Skeletal muscle cell (primary cell): ENCODE measurements at places on chromosomes 1 and 21.
A peak's percentile ranks its signal among the peaks of the same experiment; 100 is the strongest.

DNA sequence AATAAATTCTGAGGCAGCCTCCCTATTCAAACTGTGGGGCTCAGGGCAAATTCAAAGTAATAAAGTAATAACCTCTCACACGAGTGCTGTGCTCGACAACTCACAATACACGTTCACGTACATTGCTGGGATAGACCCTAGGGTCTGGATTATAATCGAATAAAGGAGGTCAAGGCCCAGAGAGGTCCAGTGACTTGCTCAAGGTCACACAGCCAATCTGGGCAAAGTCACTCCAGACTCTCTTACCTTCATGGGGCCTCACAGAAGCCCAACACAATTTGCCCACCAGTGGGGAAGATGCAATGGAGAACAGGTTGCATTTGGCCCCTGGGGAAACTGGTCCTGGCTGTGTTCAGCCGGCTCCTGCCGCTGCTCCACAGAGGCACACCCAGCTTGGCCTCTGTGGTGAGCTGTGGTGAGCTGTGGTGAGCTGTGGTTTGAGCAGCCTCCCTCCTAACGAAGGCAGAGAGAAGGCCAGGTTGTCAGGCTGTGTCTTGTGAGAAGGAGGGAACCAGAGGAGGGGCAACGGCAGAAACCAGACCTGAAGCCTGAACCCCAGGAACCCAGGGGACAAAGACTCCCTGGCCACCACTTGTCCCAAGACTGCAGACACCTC, 35.1 kb downstream of the NUAK2 start:
- DNase-seq = no peak

GRCh38 chr1:61754545-61754944, 12.3 kb downstream of the PATJ start:
- no peak for DNase-seq

DNA sequence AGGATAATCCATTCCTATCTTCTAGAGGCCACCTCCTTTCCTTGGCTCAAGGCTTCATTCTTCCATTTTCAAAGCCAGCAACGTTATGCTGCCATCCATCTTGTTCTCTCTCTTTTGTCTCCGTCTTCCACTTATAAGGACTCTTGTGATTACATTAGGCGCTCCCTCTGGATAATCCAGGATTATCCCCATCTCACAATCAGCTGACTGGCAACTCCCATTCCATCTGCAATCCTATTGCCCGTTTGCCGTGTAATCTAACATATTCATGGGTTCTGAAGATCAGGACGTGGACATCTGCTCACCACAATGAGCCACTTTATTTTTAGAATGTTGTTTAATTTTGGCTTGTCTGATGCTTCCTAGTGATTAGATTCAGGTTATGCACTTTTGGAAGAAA, 89.3 kb downstream of the EBNA1BP2 start:
- DNase-seq = no peak

- DNase-seq = no peak
Observed at GRCh38 chr21:42590431-42591131, 62.8 kb upstream of the PDE9A start.

- DNase-seq = no peak
Observed at GRCh38 chr1:106889059-106889458, 167.4 kb upstream of the PRMT6 start.

- DNase-seq = no peak
Observed at GRCh38 chr1:181513786-181514297, 30.5 kb downstream of the CACNA1E start.

DNA sequence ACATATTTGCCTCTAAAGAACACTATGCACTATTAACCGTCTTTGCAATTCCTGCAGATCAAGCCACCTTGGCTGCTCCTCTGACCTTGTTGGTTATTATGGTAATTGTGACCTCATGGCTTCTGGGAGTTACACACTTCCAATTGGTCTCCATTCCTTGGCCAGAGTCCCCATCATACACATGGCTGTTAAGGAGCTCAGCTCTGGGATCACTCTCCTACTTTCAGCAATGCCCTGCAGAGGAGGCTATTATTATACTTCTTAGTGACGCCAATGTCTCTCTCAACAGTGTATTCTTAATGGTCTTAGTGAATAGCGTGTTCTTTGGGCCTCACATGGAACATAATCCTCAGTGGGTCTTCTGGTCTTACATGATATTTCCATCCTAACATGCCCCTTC, 10.0 kb upstream of the JAK1 start:
- DNase-seq = no peak

GRCh38 chr1:114122941-114123618, 30.6 kb downstream of the SYT6 start:
- DNase-seq = no peak

DNA sequence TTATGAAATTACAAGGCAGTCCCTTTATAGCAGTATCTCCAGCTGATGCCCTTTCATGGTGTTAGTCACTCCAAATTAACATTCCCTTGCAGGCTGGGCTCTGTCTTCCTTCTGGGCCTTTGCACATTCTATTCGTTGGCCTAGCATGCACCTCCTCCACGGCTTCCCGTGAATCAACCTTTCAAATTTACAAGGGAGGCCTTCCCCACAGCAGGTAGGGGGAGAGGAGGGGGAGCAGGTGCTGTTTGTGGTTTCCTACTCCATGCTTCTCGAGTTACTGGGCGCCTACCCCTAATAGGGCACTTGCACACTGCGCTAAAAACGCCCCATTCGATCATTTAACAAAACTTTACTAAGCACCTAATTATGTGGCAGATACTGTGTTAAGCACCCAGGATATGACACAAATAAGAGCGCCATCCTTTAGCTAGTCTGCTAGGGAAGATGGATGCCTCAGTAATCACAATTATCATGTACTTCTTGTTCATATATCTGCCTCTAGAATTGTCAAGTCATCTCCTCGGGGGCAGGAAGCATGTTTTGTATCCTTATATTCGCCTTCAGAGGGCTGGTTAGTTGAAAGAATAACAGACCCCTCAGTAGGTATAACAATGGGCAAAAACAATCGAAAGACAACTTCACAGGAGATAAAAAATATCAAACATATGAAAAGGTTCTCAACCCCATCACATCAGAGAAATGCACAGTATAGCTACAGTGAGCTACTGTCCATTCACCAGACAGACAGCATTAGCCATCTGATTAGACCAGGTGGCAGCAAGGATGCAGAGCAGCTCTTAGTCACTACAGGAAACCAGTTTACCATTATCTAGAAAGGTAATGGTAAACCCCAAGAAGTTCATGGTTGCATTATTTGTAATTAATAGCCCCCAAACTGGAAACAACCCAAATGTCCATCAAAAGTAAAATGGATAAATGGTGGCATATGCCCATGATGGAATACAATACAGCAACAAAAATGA, 1.7 kb upstream of the ADAR start:
- no peak for DNase-seq

DNA sequence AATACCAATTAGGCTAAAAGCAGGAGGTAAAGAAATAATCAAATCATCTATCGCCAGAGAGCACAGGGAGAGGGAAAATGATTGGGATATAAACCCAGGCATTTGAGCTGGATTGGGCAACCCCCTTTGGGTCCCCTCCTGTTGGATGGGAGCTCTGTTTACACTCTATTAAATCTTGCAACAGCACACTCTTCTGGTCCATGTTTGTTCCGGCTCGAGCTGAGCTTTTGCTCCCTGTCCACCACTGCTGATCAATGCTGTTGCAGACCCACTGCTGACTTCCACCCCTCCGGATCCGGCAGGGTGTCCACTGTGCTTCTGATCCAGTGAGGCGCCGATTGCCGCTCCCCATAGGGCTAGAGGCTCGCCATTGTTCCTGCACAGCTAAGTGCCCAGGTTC, 493.8 kb downstream of the MATN1 start:
- no peak for DNase-seq

DNA sequence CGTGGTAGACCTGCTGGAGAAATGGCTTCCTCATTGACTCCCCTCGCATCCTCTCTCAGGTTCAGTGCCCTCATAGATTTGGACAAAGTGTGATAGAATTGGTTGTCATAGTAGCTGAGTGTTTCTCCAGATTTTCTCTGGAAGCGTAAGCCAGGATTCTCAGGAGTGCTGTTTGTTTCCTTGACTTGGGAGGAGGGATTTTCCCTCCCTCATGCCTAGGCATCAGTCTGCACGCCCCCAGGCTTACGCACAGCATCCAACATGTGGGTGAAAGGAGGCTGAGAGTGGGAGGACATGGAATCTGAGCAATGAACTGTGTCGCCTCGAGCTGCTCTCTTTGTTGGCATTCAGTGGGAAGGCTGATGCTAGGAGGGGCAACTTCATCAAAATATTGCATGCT, 503.5 kb downstream of the LTN1 start:
- no peak for DNase-seq

DNA sequence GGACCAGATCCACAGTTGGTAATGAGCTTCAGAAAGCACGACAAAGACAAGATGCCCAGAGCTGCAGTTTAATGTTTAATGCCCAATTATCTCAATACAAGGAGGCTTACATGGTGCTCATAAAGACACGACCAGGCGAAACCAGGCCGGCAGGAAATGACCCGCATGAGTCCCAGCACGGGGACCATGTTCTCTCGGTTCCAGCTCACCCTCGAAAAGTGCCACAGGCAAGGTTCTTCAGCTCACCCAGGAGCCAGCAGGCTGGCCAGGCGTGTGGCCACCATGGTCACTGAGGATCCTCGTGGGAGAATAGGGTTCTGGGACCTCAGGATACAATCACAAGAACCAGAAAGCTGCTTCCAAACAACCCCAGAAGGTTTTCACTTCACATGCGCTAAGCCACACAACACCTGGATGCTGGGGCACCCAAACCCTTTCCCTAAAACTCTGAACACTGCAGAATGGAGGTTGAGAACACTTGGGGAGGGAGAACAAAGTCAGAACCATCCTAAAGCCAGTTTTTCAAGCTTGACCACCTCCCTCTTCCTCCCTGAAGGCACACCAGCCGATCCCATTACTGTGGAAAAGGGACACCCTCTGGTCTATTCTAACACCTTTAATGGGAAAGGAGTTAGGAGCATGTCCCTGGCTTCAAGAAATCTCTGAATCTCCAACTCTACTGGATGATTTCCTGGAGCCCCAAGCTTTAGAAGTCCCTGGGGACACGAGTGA, 22.6 kb upstream of the ASAP3 start:
- DNase-seq = no peak

- DNase-seq = no peak
Observed at GRCh38 chr1:201761178-201761577, 67.8 kb upstream of the IPO9 start.

- DNase-seq = no peak
Observed at GRCh38 chr1:225493591-225494246, 65.9 kb upstream of the LBR start.

DNA sequence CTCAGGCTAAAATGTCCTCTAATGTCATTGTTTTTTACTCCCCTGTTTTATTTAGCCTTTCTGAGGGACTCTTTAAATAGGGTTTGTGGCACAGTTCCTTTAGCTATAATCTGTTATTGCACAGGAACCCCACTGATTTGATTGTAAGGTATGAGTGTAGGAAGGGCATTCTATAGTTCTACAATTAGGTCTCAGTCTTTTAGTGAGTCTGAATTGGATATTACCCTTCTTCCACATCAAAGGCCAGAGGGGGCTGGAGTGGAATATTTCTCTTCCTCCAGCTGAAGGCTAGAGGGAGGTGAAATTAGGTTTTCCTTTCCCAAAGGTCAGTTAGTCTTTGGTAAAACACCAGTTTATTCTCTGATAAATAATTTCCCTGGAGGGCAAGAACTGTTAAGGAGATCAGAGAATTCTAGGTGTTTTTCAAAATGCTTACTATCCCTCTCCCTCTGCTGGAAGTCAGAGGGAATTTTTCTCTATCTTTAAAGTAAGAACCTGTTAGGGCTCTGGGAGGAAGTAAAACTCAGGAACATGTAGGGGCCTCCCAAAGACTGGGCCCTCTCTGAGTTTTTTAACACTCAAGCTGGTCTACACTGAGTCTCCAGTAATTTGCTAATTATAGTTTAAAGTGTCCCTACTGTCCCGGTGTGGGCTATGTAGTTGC, 176.3 kb upstream of the ZNHIT6 start:
- DNase-seq = no peak

GRCh38 chr1:98057236-98057910, 136.5 kb upstream of the DPYD start:
- no peak for DNase-seq

DNA sequence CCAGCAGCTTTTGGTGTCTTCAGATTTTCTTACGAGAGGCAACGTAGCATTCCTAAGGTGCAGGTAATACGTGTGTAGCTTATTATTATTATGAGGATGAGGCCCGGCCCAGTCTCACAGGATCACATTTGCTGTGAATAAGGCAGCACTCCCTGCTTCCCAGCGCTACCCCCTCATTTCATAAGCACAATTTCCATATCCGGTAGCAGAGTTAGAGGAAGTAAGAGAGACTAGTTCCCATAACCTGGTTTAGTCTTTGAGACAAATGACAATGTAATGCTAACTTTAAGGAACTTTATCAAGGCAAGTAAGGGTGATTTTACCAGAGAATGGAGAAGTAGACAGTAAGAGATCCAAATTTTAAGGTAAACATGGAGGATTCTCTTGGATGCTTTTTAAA, 14.6 kb upstream of the LMO4 start:
- DNase-seq = no peak

DNA sequence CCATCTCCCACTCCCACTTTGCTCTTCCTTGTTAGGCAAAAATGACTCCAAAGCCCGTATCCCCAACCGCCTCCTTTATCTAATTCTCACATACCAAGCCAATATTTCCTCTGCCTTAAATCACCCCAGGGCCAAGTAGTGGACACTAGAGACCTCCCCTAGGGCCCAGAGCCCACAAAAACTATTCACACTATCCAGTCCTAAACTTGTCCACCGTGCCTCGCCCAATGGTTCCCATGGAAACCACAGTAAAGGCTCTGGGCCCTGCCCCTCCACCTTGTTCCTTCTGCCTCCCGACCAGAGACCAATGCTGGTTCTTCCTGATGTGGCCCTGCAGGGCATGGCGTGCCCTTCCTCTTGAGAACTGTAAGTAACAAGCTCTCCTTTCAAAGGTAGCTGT, 11.8 kb downstream of the CFAP107 start:
- DNase-seq = no peak

DNA sequence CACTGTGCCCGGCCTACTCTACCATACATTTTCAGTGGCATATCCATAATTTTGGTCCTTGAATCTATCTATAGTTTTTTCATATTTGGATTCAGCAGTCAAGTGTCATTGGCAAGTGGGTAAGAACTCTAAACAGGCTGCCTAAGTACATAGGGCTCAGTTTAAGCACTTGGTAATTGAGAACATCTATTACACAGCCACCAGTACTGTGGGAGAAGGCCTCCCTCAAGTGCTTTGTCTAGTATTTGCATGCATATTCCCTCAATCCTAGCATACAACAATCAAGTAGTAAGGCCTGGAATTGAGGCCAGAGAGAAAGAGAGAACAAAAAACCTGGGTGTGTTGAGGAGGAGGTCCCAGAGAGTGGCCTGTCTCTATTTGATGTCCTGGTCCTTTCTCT, 325.2 kb downstream of the USP25 start:
- no peak for DNase-seq

GRCh38 chr21:16535102-16535422, 805.3 kb downstream of the USP25 start:
- DNase-seq = peak; percentile 74

GRCh38 chr1:46637444-46638083, 21.0 kb upstream of the MOB3C start:
- no peak for DNase-seq

GRCh38 chr1:67097305-67097704, 37.5 kb downstream of the C1orf141 start:
- no peak for DNase-seq
